Activated T-cell treated with anti-CD3 and anti-CD28 coated beads, Interleukin-2, amount 50 U/mL, for 72 hours (primary cell): ENCODE measurements at places on chromosomes 5 and 9. TPM values are rescaled to one million over a fixed set of nuclear protein-coding genes. Genes with fewer than 3 reads are reported as not detected.

DNA sequence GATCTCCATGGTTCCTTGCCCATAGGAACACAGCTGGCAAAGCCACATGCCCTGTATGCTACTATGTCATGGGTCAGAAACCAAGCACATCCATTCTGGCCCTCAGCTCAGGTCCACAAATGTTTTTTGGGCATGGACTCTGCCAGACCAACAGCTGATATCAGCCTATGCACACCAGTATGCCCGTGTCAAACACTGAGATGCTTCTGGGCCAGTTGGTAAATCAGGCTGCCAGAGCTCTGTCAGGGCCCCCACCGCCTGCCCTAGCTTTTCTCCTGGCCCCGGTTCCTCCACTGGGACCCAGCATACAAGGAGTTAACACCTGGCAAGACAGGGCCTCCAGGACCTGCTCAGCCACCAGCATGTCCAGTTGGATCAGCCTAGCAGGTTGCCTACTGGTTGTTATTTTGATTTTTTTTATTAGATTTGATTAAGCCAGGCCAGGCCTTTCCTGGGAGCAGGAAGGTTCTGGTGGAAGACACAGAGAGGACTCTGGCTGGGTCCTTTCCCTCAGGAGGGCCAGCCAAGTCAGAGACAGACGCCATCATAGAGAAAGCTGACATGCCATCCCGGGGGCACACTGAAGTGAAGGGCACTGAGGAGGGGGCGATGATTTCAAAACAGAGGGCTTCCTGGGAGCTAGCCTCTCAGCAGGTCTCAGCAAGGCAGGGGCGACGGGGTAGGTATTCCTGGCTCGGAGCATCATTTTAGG lies 65.8 kb downstream of the TSTD2 start:
- no peak for DNase-seq

DNA sequence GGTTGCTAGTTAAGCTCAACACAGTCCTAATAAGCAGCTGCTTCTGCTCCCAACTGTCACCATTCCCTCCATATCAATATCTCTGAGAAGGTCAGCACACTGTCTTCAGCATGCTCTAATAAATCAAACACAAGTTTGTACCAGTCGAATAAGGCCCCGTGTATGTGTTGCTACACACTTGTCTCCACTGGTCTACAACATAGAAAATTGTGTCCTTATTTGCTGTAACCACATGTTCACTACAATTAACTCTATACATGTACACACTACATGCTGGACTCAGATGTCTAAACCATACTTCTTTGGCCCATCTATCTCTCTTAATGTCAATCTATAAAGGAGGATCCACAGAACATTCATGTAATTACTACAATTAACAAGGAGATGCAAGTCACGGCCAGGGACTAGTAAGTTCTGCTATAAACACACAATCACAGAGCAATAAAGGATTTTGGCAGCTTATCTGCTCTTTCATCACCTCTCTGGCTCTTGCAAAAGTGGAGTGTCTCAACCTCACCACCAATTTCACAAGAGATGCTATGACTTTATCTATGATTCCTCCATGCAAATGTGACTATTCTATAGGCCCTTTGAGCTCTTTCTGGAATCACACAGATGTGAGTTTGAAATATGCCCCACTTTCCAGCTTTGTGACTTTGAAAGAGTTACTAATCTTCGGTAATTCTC lies 143.9 kb downstream of the SEMA5A start:
- DNase-seq, result no peak

DNA sequence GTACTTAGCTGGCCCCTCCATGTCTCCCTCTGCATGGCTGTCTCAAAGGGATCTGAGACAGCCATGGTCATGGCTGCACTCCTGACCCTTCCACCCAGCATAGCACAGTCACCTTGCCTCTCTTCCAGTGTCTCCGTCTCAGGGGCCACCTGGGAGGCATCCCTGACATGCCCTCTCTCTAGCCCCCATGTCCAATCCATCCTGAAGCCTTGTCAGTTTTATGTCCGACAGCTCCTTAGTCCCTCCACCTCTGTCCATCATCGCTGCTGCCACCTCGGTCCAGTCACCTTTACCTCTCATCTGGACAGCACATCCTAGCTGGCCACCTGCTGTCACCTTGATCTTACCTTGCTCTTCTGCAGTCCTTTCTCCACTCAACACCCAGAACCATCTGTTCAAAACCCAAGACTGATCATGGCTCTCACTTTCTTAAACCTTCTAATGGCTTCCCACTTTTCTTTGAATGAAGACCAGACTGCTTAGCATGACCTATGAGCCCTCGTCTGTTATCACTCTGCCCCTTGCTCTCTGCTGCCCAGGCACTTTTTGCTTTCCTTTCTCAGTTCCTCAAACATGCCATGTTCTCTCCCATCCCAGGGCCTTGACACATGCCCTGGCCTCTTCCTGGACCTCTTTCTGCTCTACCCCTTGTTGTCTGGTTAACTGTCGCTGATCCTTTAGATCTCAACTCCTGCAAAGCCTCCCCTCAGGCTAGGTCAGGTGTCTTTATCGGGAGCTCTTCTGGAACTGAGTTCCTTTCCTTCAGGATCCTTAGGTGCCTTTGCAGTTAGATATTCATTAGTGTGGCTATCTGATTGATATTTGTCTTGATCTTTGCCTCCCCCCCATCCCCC lies 181.8 kb upstream of the PITX1 start:
- no peak for DNase-seq

DNA sequence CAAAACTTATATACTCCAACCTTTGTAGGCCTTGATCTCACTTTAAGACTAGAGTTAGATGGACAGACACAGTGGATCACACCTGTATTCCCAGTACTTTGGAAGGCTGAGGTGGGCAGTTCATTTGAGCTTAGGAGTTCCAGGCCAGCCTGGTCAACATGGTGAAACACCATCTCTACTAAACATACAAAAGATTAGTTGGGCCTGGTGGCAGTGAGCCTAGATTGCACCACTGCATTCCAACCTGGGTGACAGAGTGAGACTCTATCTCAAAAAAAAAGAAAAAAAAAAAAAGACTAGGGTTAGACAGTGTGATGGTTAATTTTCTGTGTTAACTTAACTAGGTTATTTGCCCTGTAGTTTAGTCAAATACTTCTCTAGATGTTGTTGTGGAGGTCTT lies 74.1 kb downstream of the CFAP95 start:
- no peak for DNase-seq

GRCh38 chr5:178381921-178382695 lies 149.5 kb upstream of the PHYKPL start:
- DNase-seq, result no peak

- DNase-seq, result no peak
These were observed 29.5 kb upstream of the LRRC14B start for GRCh38 chr5:161803-162110.

GRCh38 chr9:78472111-78472510 lies 175.2 kb downstream of the PSAT1 start:
- DNase-seq, result no peak

DNA sequence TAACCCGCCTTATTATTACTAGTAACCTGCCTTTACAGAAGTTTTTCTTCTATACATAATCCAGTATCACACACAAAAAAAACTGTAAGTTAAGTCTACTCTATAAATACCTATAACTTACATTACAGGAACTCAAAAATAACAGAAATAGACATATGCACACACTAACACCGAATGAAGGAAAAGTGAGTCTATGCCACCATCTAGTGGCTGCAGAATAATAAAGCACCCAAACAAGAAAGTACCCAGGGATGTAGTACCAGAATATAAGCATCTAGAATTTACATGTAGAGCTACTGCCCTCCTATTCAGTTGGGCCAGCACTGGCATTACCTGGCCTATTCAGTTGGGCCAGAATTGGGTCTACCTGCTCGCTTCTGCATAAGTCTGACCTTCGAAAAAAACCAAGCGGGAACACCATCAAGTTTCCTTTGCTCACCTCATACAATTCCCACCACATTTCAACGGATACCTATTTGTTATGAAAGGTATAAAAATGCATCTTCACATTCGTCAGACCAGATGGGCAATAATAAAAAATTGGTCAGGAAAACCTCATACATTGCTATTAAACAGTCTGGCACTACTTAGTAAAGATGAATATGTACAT lies 4.0 kb upstream of the NIPSNAP3A start:
- peak; percentile 16 for DNase-seq

DNA sequence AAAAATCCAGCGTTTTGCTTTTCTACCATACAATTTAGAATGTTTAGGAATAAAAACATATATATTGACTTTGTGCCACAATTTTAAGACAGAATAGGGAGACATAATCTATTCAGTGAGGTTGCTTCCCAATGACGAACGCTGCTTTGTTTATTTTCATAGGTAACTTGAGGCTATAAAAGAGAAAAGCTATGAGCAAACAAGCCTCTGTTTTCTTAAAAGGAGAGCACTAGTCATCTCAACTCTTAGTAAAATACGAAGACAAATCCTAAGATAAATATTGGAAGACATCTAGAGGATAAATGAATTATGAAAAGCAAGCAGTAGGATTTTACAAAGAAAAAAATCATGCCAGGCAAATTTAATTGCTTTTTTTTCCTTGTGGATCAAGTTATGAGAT lies 363.6 kb downstream of the ANXA1 start:
- DNase-seq, result no peak

GRCh38 chr5:154346427-154346826 lies 99.4 kb upstream of the SAP30L start:
- DNase-seq, result no peak

DNA sequence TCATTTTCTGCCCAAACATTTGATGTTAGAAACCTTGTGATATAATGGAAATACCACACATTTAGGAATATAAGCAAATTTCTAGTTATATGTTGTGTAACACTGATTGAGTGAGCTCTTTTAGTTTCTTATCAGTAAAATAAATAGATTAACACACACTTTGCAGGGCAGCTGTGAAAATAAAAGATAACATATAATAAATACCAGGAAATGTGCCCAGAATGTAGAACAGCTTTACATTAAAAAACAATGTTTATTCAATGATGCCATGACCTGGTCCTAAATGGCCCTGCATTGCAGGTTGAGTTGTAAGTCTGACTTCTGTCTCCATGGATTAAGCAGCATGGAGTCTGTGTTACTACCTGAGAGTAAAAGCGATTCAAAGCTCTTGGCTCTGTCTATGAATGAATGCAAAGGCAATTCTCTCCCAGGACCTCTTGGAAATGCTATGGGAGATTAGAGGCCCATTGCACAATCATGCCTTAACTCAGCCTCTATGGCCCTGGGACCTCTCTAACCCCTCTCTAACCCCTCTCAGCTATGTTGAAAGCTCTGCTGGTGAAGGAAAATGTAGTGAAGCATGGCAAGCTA lies 296.0 kb upstream of the ACTBL2 start:
- no peak for DNase-seq

GRCh38 chr5:95822542-95823181 lies at the start of gene GLRX:
TSS of gene GLRX (minus strand) at chr5:95822726. CDS start at chr5:95822662, 64 bp downstream.
- peak; percentile 53 for DNase-seq

- DNase-seq, result no peak
These were observed 93.2 kb upstream of the CXCL14 start for GRCh38 chr5:135671966-135672365.

GRCh38 chr9:91207397-91207728 lies 154.4 kb downstream of the AUH start:
- DNase-seq, result no peak

- DNase-seq, result no peak
These were observed 70.2 kb downstream of the KCNT1 start for GRCh38 chr9:135772056-135772646.

DNA sequence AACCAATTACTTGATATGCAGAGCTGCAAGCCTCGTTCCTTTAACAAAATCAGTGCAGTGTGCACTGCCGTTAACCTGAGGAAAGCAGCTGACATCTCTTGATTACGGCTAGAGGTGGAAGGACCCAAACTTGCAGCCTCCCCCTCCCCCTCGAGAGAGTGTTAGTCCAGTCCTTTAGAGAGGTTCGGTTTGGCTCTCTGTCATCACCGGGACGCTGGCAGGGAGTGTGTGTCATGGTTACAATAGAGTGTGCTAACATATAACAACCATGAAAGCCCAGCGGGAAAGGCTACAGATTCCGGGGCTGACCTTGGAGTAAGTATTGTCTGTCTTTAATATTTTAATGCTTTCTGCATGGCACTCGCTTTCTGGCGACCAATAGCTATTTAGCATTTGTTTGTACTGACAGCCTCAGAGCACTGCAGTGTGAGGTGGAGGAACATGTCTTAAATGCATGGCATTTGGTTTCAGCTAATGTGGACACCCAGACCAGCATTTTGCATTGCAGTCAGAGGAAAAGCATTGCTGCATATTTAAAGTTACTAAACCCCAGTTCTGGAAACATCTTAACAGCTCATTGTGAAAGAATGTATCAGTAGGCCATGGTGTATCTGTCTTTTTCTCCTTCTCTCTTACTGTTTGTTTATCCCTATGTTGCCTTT lies 237.5 kb downstream of the CD180 start:
- DNase-seq, result no peak

DNA sequence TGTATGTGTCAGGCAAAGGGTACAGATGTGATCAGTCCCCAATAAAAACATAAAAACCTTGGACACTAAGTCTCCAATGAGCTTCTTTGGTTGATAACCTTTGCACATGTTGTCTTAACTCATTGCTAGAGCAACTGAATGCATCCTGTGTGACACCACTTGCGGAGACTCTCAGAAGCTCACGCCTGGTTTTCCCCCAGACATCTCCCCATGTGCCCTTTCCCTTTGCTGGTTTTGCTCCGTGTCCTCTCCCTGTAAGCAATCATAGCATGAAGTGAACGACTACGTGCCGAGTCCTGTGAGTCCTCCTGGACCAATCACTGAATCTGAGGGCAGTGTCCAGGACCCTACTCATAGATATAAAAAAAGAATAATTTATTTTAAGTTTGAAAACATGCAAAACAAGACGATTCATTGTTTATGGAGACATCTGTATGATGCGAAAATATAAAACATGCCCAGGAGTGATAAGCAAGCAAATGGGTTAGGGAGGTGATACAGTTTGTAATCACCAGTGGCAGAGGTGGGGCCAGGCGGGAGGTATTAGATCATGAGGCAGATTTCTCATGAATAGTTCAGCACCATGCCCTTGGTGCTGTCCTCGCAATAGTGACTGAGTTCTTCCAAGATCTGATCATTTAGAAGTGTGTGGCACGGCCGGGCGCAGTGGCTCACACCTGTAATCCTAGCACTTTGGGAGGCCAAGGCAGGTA lies 115.5 kb downstream of the MED10 start:
- no peak for DNase-seq

DNA sequence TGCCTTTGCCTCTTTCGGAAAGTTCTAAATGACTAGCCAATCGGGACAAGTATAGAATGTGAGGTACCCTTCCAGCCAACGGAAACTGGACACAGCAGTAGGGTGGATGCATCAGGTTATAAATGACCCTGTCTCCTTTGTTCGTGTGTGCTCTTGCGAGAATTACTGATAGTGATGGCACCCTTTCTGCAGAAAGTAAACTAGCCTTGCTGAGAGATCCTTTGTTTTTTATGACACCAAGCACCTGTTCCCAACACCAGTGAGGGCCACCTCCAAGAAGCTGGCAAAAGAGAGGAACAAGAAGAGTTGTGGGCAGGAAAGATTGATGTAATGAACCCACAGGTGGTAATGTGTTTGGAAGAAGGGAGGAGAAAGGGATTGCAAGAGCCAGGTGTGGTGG lies 42.8 kb upstream of the FABP6 start:
- no peak for DNase-seq

- no peak for DNase-seq
These were observed 18.6 kb upstream of the MTMR12 start for GRCh38 chr5:32331217-32331934.

ORM1 gene
- total RNA-seq, result not detected
